ENCODE measurements at places on chromosomes 1 and 21.

DNA sequence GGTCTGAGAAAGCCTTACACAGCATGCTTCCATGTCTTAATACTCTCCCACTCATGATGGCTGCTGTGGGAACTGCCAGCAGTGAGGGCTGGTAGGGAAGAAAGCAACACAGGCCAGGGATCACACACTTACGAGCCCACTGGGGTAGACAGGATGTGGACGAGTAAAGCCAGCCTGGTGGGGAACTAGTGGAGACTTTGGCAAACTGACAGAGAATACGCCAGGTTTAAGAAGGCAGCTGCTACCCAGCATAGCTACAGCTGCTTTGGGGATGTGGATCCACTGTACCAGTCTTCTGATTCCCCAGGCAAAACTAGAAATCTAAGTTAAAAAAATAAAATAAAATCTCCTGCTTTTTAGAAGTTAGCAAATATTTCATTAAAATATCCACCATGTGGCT, 664.0 kb downstream of the SMYD3 start:
- no peak for DNase-seq

GRCh38 chr1:202088206-202088605, 34.5 kb upstream of the GPR37L1 start:
- DNase-seq, result no peak

DNA sequence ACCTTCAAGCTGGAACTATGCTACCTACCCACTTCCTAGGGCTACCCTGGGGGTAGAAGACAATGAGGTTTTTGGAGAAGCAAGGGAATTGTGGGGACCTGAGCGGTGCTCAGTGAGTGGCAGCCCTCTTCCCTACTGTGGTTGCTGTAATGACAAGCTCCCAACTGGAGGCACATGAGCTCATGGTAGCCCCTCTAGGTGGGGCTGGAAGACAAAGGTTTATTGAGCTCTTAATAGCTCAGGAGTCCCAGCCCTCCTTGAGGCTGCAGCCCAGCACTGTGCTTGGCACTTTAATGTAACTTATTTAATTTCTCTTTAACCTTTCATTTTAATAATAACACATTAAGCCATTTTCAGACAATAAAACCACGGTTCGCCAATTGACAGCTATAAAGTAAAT, 528.9 kb downstream of the OMA1 start:
- DNase-seq, result no peak

- no peak for DNase-seq
Measured at GRCh38 chr21:41769933-41770332, 3.1 kb upstream of the RIPK4 start.

DNA sequence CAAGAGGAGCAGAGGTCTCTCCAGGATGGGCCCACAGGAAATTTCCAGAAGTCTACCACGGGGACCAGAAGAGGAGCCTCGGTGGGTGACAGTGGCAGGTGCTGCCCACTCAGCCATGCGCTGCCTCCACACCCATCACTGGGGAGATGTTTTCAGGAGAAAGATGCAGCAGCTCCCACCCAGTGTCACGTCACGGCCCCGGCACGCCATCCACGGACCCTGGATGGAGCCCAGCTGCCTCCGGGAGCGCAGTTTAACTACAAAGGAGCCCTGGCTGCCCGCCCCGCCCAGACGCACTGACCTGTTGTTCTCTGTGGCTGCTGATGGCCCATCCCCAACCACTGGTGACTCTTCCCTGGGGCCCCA, 6.8 kb downstream of the TSPEAR start:
- DNase-seq, result no peak

GRCh38 chr1:21267191-21268077, 22.8 kb downstream of the ECE1 start:
- no peak for DNase-seq

DNA sequence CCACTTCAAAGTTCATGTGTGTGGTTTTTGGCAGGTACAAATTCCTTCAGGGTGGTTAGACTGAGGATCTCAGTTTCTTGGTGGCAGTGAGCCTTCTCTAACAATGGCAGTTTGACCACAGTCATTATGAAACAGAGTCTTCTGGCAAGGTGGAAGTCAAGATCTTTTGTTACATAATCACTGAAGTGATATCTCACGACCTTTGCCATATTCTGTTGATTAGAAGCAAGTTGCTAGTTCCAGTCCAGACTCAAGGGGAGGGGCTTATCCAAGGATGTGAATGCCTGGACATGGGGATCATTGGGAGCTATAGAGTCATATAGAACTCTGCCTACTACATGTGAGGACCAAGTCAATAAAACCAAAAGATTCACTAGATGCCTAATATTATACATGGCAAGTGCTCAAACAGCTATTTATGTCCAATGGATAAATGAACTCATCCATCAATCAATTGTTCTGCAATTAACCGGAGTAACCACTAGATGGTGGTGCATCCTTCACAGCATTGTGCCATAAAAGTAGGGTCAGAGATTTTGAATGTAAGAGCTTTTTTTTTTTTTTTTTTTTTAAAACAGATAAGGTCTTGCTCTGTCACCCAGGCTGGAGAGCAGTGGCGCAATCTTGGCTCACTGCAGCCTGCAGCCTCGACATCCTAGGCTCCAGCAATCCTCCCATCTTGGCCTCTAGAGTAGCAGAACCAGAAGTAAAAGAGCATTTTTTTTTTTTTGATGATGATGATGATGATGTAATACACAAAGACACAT, 131.9 kb downstream of the CRB1 start:
- DNase-seq, result no peak

DNA sequence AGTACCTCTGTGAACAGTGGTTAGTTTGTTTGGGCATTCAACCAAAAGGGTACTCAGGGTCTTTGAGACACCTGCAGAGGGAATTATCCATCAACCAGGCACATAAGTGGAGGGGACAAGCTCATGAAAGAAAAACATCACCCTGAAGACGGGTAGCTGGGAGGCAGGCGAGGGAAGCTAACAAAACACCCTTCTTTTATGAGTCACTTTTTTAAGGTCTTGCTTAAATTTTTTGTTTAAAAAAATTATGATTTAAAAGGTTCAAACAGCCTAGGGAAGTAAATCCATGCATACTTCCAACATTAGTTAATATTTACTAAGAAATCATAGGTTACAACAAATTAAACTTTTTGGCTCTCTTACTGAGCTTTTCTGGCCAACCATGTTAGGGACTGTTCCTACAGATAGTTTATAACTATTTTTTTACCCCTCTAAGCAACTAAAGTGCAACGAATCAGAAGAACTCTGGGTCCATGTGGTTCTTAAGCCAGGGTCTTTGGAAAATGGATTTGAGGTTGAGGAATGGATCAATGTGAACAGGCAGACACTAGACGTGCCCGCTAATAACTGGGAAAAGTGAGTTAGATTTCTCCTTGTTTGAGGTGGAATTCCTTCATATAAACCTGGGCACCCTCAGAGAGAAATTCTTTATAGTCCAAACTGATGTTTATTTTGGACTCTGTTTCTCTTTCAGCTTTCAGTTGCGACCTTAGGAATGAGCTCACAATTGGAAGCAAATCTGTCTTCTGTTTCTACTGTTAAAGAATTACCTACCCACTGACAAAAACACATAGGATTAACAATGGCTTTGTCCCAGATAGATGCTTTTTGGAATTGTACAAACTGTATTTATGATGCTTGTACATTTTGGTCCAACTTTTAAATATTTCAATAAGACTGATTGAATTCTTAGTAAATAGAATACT, 123.0 kb downstream of the LYPLAL1 start:
- no peak for DNase-seq

DNA sequence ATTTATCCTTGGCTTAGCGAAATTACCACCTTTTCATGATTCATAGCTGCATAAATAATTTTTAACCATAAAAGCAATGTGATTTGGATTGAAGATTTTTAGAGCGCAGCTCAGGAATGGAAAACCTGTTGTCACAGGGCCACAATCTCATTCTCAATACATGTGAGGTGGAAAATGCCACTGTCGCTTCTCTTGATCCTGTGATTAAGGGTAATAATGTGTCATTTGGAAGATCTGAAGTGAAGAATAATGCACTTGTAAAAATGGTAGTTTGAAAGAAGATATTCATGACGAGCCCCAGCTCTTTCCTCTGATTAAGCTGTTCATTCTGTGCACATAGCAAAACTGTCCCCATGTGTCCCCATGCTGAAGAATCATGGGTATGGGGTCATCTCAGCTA, 230.4 kb downstream of the BACH1 start:
- no peak for DNase-seq

- DNase-seq, result no peak
Measured at GRCh38 chr1:193036337-193037047, 22.7 kb downstream of the UCHL5 start.

- no peak for DNase-seq
Measured at GRCh38 chr21:42263591-42264131, 44.7 kb downstream of the ABCG1 start.

GRCh38 chr1:54347955-54348699, 58.1 kb downstream of the SSBP3 start:
- no peak for DNase-seq

GRCh38 chr1:74592580-74593355, 80.4 kb upstream of the LRRC53 start:
- no peak for DNase-seq

DNA sequence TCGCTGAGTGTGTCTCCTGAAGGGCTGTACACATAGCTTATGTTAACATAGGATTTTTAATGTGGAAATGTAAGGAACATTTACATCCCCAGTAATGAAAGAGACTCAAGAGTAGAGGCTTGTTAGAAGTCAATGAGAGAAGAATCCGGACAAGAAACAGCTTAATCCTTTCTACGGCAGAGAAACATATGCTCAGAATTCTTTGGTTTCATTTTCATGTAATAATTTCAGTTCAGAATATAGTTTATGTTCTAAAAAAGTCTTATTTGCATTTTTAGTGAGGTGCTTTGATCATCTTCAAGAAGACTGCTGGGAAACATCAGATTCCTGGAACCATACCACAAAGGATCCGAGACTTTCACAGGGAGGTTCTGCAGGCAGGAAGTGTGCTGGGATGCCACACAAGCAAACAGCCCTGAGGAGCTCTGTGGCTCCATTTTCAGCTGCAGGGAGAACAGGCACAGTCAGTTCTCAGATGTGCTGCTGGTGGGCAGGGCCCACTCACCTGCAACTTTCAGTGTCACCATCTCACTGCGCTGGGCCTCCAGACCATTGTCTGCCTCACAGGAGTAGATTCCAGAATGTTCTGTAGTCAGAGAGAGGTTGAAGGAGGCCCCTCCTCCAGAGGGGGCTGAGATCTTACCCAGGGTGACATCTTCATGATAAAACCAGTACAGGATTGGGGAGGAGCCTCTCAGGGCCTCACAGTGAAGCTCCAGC, 28.4 kb downstream of the FCRL5 start:
- no peak for DNase-seq

DNA sequence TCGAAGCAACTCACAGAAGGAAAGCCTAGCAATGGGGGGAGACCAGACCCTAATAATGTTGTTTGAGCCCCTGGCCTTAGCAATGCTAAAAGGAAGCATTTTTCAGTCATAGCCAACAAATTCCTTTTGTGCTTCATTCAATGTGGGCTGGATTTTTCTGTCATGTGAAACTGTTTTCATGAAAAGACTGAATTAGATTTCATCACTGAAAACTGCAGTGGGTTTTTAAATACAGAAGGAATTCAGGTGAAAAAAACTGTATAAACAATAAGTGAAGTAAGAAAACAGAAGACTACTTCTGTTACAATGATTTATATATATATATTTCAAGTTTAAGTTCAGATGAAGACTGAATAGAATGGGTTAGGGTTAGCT, 204.8 kb downstream of the SMYD3 start:
- DNase-seq, result no peak

DNA sequence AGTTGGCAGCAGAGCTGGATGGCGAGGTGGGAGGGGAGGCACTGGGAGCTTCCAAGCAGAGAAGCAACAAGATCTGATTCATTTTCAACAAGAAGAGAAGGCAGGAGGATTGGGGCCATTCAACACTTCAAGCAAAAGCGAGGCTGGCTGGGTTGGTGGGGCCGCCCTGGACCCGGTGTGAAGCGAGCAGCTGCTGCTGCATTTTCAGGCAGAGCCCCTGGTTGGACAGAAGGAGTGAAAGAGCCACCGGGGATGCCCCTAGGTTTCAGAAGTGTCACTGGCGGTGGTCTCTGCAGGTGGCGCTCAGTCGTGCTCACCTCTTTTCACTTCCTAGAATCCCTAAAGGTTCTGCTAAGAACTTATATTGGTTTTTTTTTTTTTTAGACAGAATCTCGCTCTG, 18.0 kb downstream of the SLC2A7 start:
- DNase-seq, result no peak

- no peak for DNase-seq
Measured at GRCh38 chr1:239868058-239868832, 223.4 kb upstream of the FMN2 start.

DNA sequence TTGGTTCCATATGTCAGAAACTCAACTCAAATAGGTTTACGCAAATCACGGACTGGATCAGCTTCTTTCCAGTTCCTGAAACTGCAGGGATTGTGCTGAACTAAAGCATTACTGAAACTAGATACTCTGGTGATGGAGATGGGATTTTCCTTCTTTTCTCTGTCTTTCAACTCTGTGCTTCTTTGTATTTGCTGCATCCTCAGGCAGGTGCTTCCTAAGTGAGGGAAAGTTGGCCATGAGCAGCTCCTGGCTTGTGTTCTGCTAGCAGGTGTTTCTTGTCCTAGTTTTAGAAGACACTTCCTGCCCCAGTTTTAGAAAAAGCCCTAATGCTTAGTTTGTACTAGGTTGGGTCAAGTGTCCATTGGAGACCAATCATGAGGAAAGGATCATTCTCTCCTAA, 86.7 kb upstream of the USP24 start:
- no peak for DNase-seq

DNA sequence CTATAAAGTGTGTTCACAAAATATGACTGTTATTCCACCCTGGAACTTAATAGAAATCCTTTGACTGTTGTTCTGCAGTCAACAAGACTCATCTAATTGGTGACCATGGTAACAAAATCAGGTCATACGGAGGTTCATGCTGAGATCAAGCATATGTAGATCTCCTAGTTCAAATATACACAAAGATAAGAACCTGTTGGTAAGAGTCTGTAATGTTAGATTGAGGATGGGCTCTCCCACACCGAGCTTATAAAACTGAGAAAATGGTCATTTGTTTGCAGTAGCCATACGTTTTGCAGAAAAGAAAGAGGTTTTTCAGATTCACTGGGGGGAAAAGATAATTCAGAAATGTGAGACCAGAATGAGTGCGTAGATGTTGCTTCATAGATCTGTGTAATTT, 468.1 kb downstream of the RPS6KC1 start:
- DNase-seq, result no peak

DNA sequence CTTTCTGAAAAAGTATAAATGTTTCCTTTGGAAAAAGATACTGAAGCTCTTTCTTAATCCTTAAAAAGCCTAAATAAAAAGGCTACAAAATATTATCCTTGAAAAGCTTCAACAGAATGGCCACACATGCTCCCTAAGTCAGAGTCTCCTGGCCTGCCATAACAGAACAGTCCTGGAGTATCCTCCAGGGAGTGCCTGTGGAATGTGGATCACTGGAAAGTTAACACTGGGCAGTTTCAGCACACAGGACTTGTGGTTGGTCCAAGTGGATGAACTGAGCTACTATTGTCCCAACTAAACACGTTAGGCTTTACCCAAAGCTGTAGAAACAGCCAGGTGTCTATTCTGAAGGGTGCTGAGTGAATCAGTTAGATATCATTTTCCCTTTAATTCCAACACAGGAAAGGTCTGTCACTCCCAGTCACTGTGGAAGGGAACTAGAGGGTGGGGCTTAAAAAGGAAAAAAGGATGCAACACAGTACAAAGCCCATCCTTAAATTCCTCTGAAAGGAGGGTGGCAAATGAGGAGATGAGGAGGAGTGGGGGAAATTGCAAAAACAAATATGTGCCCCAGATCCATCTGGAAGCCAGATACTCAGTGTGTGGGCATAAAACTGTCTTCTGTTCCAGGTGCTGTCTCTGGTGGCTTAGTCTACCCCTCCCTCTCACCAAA, 196.3 kb upstream of the SPAG17 start:
- no peak for DNase-seq

- no peak for DNase-seq
Measured at GRCh38 chr1:180173952-180174351, 19.3 kb downstream of the QSOX1 start.
